ENCODE measurements at places on chromosomes 11 and 22.

DNA sequence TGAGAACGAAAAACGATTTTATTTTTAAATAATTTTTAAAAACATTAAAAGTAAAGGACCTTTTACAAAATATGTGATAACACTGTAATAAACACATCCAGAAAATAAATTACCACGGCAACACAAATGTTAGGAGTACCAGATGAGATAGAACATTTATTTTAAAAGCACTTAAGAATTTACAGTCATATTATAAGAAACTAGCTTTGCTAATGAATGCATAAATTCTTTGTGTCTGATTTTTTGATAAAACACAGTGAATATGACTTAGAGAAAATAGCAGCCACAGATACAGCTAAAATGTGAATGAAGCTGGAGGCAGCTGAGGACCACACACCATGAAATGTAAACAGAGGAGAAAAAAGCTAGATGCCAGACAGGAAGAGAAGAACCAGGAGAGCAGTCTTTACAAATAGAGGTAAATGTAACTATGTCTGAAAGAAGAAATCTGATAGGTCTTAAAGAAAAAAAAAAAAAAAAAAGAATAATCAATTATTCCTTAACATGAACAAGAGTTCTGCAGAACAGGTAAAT, 14.6 kb downstream of the CCDC34 start:
- no peak for DNase-seq

- DNase-seq = no peak
These were observed 14.0 kb upstream of the NRGN start for GRCh38 chr11:124725719-124726105.

GRCh38 chr11:129291546-129291945, 84.1 kb upstream of the BARX2 start:
- no peak for DNase-seq

DNA sequence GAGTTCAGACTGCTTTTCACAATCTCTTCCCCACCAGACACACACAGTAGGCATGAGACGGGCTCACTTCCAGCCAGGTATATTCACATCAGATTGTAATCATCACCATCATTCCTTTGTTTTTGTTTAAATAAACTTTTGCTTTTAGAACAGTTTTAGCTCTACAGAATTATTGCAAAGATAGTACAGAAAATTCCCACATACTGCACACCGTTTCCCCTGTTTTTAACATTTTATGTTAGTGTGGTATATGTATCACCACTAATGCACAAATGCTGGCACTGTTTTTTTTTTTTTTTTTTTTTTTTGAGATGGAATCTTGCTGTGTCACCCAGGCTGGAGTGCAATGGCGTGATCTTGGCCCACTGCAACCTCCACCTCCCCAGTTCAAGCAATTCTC, 83.3 kb upstream of the ANO1 start:
- DNase-seq = no peak

- DNase-seq = no peak
These were observed 20.5 kb downstream of the LRRC55 start for GRCh38 chr11:57202281-57202680.

DNA sequence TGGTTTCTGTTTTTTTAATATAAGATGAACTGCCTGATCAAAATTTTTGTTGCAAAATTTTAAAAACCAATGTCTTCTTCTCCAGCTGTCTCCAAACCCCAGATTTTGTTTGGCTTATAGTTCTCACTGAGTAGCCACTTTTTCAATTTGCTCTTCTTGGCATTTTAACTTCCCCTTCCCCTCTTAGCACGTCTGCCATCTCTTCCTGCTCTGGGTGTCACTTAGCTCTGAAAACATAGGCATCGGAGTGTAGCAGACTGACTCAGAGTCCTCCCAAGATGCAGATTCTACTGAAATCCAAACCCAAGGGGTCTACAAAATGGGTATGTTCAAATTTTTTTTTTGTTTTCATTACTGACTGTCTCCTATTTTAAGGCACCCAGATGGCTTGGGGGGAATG, 270.3 kb upstream of the KIRREL3 start:
- no peak for DNase-seq

DNA sequence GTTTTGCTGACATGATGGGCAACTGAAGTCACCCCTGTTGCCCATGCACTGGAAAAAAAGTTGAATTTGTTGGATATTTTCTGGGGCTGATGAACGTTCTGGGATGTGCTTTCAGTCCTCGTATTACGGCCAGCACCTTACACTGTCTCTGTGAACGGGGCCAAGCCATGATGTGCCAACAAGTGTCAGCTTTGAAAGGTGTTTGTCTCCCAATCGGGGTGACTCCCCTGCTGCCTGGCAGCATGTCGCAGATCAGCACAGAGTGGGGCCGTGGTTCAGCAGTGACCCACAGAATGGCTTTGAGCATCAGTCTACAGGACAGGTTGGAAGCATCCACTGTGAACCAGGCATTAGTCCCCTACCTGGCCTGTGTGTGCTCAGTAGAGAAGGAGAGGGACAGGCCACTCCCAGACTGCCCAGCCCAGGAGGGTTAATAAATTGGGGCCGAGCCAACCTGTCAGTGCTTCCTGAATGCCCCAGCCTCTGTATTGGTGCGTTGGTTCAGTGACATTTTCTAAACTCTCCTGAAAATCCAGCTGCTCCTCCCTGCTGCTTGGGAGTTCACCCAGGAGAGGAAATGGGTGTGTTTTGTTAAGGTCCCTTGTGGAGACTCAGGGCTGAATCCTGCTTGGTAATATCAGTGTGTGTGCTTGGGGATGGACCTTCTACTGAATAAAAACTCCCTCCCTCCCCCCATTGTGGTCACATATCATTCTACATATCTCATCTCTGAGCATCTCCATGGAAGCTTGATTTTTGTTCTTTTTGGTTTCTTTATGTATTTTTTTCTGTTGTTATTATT, 50.7 kb upstream of the TTC12 start:
- no peak for DNase-seq

Measured in GM12865 (cell line).